ENCODE measurements at places on chromosomes 4 and X.

GRCh38 chr4:54539500-54540029 lies 118.2 kb upstream of the KIT start:
- DNase-seq = no peak

GRCh38 chr4:15990570-15991285 lies 27.8 kb upstream of the FGFBP2 start:
- no peak for DNase-seq

- no peak for DNase-seq
These were observed 116.2 kb upstream of the DCLK2 start for GRCh38 chr4:149961876-149962597.

GRCh38 chr4:5124876-5125275 lies 73.6 kb downstream of the STK32B start:
- DNase-seq = no peak

DNA sequence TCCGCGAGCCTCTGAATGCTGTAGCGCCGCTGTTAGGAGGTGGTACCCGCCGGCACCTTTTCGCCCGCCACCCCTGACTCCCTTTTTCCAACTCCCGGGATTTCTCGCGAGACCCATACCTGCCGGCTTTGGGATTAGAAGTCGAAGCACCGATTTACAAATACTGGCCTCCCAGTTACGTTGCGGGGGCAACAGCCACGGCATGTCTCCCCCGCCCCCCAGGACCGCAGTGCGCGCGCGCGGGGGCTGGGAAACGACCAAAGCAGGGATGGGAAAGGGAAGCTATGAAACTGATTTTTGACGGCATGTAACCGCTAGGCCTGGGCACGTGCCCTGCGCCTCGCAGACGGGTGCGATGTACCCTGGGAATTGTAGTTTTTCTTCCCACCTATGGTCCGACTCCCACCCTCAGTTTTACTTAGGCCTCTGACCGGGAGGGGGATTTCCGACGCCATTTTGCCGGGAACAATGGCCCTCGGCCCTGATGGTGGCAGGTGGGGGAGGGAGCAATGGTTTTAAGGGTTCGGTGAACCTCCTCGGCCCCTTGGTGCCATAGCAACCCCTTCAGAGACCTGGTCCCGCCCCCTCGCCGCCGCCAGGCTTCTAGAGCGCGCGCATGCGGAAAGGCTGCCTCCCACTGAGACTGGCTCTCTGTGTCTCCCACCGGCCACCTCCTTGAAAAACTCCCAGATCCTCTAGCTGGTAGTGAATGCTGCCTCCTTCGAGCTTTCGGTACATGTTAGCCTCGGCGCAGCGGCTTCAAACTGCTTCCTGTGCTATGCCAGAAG lies 772 bp upstream of the WNK3 start:
- DNase-seq = no peak

DNA sequence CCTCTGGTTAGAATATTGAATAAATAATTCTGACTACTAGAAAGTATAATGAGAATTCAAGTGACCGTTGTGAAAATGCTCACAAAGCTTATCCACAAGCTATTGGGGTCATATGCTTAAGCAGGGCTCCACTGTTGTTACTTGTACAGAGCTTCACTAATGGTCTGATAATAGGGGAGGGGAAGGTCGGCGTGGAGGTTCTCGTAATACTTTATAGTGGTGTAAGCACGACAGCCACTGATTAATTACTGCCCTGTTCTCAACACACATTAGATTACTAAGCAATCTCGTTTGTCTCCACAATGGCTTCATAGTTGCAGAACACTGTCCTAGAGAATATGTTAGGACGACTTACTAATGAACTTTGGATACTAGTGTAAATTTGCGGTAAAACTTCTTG lies 11.6 kb downstream of the UNC5C start:
- no peak for DNase-seq

- DNase-seq = no peak
These were observed 265.4 kb upstream of the MAGEB18 start for GRCh38 chrX:25872786-25873185.

GRCh38 chr4:114217150-114217817 lies 237.8 kb upstream of the ARSJ start:
- DNase-seq = no peak

DNA sequence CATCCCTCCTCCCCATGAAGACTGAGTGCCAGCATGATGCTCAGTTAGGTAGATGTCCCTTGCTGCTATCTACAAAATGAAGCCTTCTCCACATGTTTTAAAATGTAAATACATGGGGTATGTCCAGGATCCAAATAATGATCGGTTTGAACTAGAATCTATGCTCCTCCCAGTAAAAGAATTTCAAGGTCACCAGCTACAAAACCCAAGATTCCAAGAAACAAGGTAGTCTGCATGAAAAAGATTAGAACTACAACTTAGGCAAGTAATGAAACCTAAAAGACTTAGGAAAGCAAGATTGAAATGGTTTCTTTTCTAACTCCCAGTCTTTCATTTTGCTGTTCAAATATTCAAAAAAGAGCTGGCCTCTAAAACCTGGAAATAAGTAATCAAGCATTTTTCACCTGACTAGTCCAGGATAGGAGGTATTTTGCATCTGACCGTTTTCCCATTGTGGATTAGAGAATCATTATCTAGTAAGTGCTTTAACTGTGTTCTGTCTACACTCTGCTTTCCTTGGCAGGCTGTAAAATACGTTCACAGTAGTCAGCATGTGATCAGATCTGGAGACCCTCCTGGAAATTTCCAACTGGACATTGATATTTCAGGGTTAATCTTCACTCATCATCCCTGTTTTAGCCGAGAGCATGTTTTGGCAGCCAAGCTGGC lies 57.4 kb downstream of the CC2D2A start:
- no peak for DNase-seq

DNA sequence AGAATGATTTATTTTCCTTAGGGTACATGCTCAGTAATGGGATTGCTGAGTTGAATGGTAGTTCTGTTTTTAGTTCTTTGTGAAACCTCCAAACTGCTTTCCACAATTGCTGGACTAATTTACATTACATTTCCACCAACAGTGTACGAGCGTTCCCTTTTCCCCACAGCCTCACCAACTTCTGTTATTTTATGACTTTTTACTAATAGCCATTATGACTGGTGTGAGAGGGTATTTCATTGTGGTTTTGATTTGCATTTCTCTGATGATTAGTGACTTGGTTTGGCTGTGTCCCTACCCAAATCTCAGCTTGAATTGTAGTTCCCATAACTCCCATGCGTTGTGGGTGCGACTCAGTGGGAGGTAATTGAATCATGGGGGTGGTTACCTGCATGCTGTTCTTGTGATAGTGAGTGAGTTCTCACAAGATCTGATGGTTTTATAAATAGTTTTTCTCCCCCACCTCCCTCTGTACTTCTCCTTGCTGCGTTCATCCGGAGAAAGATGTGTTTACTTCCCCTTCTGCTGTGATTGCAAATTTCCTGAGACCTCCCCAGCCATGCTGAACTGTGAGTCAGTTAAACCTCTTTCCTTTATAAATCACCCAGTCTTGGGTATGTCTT lies 95.1 kb downstream of the GBA3 start:
- DNase-seq = no peak

DNA sequence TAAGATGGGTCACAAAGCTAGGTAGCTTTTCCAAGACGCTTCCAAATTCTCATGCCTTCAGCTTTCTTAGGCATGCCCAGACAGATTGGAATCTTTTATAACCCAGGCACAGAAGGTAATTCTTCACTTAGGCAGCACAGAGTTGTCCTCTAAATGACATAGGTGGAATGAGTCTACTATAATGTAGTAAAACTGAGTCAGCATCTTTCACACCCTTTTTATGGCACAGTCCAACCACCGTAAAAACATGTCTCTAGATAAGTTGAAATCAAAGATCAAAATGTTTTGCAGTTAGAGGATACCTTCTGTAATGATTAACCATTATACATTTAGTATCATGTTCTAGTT lies 128.4 kb upstream of the FAT1 start:
- DNase-seq = no peak

- DNase-seq = peak; percentile 1
These were observed 30.8 kb upstream of the LRBA start for GRCh38 chr4:151045907-151046306.

GRCh38 chr4:39384563-39384962 lies 18.4 kb upstream of the RFC1 start:
- no peak for DNase-seq

GRCh38 chr4:5888222-5889001 lies 4.5 kb downstream of the CRMP1 start:
- DNase-seq = no peak

GRCh38 chr4:162782778-162783525 lies 383.7 kb downstream of the NAF1 start:
- no peak for DNase-seq

GRCh38 chrX:32170481-32170880 lies 1040.9 kb downstream of the DMD start:
- DNase-seq = no peak

GRCh38 chr4:157961229-157961990 lies 211.4 kb downstream of the GASK1B start:
- no peak for DNase-seq

- DNase-seq = no peak
These were observed 91.6 kb downstream of the AREG start for GRCh38 chr4:74536557-74536956.

GRCh38 chr4:152434011-152434410 lies 101.9 kb downstream of the FBXW7 start:
- no peak for DNase-seq

DNA sequence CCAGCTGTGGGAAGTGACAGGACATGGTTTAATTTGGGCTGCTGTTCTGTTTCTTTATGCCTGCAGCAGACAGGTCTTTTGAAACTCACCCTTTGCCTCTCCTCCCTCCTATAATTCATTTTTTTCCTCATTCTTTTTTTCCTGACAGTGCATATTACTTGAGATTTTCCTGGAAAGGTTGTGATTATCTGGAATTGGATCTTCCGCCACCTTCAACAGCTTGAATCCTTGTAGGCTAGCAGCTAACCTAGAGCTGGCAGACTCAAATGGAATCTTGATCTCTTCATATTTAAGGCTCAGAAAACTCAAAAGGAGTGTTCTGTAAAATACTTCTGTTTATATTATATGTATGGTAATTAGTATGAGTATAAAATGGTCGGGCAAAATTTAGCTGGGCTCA lies 49.3 kb upstream of the CLCN4 start:
- DNase-seq = no peak

GRCh38 chr4:82268050-82268825 lies 105.6 kb downstream of the HNRNPD start:
- DNase-seq = peak; percentile 45

GRCh38 chrX:121932688-121933087 lies 885.3 kb downstream of the GLUD2 start:
- no peak for DNase-seq

- no peak for DNase-seq
These were observed 341.5 kb downstream of the BCOR start for GRCh38 chrX:39756086-39756883.

DNA sequence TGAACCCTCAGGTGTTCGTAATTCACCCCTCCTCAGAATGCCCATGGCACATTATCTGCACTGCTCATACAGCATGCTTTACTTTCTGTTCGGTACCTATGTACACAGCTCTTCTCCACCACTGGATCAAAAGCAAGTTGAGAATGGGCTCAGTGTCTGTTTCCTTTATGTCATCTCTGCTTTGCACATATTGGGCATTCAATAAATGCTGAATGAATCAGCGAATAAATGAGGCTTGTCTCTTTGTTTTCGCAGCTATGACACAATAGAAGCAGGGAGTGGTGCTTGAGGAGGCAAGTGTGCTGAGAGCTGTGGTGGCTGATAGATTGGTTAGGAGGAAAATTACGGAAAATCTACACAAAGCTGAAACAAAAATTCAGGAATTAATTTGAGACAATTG lies 109.1 kb upstream of the VMA21 start:
- DNase-seq = no peak

DNA sequence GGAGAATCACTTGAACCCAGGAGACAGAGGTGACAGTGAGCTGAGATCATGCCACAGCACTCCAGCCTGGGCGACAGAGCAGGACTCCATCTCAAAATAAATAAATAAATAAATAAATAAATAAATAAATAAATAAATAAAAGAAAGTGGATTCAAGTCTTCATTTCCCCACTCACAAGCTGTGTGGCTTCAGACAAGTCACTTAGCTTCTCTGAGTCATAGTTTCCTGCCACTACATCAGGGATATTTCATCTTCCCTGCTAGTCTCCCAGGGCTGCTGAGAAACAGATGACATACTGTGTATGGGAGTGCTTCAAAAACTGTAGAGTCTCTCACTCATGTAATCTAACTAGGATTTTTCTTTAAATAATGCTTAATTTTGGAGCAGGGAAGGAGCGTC lies 37.2 kb downstream of the TBC1D9 start:
- DNase-seq = no peak

GRCh38 chr4:92307866-92308265 lies 4.1 kb downstream of the GRID2 start:
- no peak for DNase-seq

- DNase-seq = no peak
These were observed 1.7 kb upstream of the MTNR1A start for GRCh38 chr4:186557061-186557460.

- DNase-seq = no peak
These were observed 314.3 kb upstream of the CLNK start for GRCh38 chr4:10998846-10999245.

GRCh38 chr4:138055890-138056289 lies 186.3 kb downstream of the SLC7A11 start:
- no peak for DNase-seq

DNA sequence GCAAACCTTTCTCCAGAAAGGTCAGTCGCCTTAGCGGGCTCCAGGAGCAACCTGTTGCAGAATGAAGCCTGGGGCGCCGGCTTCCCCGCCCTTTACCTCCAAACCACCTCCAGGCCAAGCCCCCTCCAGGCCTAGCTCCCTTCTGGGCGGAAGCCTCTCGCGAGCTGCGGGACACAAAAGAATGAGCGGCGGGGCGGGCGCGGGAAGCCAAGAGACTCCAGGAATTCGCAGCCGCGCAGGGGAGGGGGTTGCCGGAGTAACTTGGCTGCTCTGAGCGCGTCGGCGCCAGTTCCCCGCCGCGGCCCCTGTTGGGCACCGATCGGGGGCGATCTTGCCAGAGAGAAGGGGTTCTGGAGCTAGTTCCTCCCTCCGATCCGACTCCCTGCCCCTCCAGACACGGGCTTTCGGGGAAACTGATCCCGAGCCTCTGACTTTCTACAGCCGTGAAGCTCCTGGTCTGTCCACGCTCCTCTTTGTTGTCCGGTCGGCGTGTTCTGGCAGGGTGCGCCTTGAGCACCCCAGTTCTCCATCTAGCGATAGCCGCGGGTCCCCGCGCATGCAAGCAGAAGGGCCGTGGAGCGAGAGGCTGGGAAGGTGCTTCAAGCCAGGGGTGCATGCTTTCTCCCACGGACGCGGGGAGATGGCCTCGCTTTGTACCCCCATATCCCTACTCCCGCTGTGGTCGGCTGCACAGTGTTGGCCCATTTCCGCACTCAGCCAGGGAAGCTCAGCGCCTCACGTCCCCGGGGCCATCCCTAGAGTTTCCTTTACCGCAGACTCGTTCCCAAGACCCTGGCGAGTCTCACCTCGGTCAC lies 1.2 kb downstream of the PROM1 start:
- DNase-seq = no peak

DNA sequence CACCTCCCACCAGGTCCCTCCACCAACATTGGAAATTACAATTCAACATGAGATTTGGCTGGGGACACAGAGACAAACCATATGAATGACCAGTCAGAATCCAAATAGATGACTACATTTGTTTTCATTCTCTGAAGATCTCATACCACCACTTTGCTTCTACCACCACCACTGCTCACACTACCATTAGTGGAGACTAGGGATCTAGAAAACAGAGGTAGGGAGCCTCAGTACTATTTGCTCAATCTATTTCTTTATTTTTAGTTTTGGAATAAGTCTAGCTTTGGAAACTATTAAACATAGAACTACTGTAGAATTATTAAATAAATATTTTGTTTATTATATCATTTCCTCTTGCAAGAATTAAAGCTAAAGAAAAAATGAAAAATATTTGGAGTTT lies 727.9 kb downstream of the CCSER1 start:
- DNase-seq = no peak

Measured in Jurkat, Clone E6-1 (cell line).